ENCODE measurements at places on chromosomes 2 and 18. TPM values are rescaled to one million over a fixed set of nuclear protein-coding genes. Genes with fewer than 3 reads are reported as not detected.

The SCLY gene
- polyA plus RNA-seq, result 23.5 TPM

The ACMSD gene
- polyA plus RNA-seq, result not detected

The SLC16A14 gene
- polyA plus RNA-seq, result 2.0 TPM

The IGFBP2 gene
- polyA plus RNA-seq, result 9.8 TPM

The KIAA2012 gene
- 0.07 TPM for polyA plus RNA-seq

The UCN gene
- 8.9 TPM for polyA plus RNA-seq

The CFAP65 gene
- 0.06 TPM for polyA plus RNA-seq

The RGPD4 gene
- not detected for polyA plus RNA-seq

The AMER3 gene
- not detected for polyA plus RNA-seq

The DOCK10 gene
- polyA plus RNA-seq, result 6.8 TPM

The ZNF24 gene
- 14.8 TPM for polyA plus RNA-seq

The LINC00305 gene
- not detected for polyA plus RNA-seq

The BOK gene
- polyA plus RNA-seq, result 15.5 TPM

The NTSR2 gene
- polyA plus RNA-seq, result not detected

The CD28 gene
- under 0.01 TPM for polyA plus RNA-seq

The DCC gene
- 0.30 TPM for polyA plus RNA-seq

The KRTCAP3 gene
- polyA plus RNA-seq, result 61.6 TPM

The ERMN gene
- not detected for polyA plus RNA-seq

The CYBRD1 gene
- polyA plus RNA-seq, result 305 TPM

The FBXO41 gene
- 0.67 TPM for polyA plus RNA-seq

The HOXD10 gene
- polyA plus RNA-seq, result not detected

The STPG4 gene
- polyA plus RNA-seq, result 0.12 TPM

The PRSS56 gene
- not detected for polyA plus RNA-seq

The LONRF2 gene
- polyA plus RNA-seq, result not detected

The ASAP2 gene
- 14.6 TPM for polyA plus RNA-seq

All from small intestine (tissue), 16 donors.